ENCODE measurements at places on chromosomes 4 and X.

GRCh38 chrX:138745196-138745595 is 33.7 kb upstream of the FGF13 start:
- peak; percentile 6 for DNase-seq

DNA sequence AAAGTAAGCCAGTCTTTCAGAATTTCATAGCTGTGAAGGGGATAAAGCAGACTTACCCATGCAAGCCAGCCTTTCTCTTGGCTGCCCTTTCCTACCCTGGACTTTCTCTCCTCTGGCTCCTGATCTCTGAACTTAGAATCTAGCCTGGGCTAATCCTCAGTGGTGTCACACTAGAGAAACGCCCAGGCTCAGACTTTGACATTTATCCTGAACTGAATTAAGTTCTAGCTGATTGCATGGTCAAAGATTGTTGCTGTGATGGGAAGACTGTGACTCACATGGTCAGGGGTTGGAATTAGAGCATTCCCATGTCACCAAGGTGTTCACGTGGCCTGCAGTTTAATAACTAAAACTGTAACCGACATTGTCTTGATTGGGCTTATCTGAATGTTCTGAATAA is 469.5 kb upstream of the FAT1 start:
- DNase-seq = no peak

DNA sequence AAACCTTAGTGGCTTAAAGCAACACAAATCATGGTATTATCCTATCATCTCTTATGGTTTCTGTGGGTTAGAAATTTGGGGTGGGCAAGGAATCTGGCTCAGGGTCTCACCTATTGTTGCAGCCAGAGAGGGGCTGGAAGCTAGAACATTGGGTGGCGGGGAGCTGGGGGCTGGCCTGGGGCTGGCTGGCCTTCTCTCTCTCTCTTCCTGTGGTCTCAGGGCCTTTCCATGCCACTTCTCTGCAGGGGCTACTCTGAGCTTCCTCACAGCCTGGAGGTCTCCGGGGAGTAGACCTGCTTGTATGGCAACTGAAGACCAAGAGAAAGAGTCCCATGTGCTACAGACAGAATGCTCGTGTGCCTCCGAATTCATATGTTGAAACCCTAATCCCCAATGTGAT is 10.7 kb upstream of the XPNPEP2 start:
- DNase-seq = no peak

GRCh38 chr4:121462660-121463261 is 81.9 kb upstream of the QRFPR start:
- peak; percentile 23 for DNase-seq

GRCh38 chrX:145821291-145821897 is 3.8 kb downstream of the SLITRK2 start:
- DNase-seq = no peak

GRCh38 chr4:121951521-121952110 is at the start of gene TRPC3:
TSS of gene TRPC3 (minus strand) at chr4:121952060. CDS start at chr4:121951680, 380 bp downstream.
- peak; percentile 66 for DNase-seq

DNA sequence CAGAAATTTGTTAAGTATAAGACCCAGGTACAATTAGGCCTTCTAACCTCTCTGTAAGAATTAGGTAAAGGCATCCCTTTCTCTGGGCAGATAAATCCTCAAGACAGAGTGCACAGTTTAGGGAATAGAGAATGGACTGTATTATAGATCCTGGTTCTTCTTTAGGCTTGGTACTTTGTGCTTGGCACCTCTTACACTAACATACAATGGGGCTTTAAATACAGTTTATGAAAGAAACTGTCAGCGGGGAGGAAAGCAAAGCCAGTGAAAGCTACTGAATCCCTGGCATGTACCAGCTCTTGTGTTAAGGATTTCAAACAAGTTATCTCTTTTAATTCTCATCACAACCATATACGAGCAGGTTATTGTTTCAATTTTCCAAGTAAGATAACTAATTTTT is 1350.0 kb downstream of the ADGRL3 start:
- no peak for DNase-seq

DNA sequence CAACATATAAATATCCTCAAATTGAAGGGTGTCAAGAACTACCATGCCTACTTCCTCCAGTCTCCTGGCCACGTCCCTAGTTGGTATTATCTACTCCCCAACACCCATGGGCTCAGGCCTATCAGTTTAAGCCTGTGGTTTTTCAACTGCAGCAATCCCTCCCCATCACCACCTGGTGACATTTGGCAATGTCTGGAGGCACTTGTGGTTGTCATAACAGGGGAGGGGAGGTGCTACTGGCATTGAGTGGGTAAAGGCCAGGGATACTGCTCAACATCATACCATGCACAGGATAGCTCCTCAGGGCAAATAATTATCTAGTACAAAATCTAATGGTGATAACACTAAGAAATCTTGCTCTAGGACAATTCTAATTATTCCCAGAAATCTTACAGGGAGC is 95.3 kb downstream of the COMMD8 start:
- DNase-seq = no peak

GRCh38 chr4:107989162-107989536 is 540 bp upstream of the HADH start:
- DNase-seq = no peak

DNA sequence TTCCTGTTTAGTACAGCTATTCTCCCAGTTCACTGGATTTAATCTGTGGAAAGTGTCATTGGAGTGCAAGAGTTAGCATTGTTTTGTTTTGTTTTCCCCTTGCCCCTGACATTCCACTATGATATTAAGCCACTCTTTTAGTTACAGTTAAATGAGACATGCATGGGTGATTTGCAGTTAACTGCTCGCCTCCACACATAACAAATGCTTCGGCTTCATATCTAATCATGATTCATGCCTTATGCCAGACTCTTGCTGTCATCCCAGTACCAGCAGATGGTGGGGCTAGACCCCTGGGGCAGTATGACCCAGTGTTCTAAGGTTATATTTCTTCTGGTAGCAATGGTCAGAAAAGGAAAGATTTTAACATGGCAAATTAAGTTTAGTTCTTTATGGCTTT is 80.1 kb downstream of the RAP1GDS1 start:
- no peak for DNase-seq

DNA sequence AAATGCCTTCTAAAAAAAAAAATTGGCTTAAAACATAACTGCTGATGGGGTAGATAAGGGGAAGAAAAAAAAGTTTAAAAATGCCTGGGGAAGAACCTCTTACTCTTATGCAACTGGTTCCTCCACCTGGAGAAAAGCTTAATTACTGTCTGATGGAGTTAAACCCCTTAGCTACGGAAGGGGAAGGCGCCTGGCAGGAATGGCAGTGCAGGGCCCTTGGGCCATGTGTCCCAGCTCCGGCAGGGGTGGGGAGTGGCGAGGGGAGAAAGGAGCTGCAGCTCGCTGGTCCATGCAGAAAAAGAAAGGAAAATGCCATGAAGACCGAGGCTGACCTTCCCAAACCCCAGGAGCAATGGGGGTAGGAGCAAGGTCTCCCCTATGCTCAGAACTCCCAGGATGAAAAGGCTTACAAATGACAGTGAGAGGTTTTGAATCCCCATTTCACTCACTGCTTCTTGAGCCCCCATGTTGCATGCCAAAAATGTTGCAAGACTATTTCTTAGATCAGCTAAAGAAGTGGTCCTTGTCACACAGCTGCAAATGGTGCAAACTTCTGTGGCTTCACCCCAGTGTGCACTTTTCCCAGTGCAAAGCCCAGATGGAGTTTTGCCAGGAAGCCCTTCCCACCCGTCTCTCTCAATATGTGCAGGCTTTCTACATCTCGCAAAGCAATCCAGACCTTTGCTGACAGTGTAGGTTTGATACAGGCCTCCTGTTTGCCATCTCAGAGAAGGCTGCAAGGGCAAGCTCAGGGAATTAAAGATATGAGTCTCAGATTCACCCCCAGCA is 204.8 kb upstream of the CT83 start:
- no peak for DNase-seq

DNA sequence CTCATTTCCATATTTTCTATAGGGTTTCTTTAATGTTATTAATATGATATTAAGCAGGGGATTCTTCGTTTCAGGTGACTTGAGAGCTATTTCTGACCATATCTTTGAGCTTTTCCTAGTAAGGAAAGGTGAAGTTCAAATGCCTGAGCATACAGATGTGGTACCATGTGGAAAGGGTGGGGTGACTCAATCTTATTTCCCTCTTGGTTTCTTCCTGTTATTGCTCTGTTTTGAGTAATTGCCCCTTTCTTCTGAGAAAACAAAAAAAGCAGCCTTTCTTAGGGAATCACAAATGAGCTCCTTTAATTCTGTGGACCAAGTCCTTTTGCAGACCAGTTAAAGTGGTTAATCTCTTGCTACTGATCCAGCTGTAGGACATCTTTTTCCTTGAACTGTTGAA is 41.0 kb upstream of the AGA start:
- no peak for DNase-seq

GRCh38 chrX:30910124-30910860 is 21.2 kb upstream of the TAB3 start:
- no peak for DNase-seq

- DNase-seq = no peak
Observed at GRCh38 chrX:154452823-154453222, 5.3 kb upstream of the PLXNA3 start.

GRCh38 chr4:121380776-121381462 is at the start of gene QRFPR:
TSS of gene QRFPR (minus strand) at chr4:121381018. CDS start at chr4:121380647, 371 bp downstream.
- DNase-seq = peak; percentile 20

DNA sequence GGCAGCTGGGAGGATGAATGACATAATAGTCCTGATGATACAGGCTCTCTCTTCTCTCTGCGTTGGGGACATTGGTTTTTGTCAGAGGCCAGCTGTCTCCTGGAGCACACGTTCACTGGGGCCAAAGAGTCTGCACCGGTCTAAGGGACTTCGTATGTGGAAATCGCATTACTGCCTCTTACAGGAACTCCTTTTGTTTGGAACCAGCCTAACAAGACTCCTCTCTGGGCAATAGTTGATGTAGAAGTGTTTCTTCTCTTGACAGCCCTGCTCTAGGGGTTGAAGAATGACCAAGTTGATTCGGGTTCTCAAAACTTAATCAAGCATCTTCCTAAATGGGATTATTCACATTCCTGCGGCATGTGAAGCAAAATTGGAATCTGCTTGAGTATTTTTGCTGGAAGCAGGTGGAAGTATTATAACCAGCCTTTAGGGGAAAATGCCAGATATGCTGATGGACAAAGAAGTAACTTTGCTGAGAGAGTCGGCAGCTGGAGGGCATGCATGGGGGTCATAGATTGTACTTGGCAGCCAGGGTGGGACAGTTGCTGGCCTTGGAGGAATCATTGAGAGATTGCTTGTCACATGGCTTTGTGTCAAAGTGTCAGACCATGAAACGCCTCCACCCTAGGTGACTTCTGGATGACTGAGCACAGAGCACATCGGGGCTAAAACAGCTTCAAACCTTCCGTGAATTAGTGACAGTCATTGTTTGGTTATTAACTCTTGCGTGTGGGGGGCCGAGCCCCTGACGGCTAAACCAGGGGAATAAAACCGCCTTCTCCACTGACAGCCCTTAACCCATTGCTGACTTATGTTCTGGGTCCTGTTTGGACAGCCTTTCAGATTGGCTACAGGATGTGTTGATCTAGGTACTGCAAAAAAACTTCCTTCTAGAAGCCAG is 34.4 kb upstream of the SLC34A2 start:
- no peak for DNase-seq

DNA sequence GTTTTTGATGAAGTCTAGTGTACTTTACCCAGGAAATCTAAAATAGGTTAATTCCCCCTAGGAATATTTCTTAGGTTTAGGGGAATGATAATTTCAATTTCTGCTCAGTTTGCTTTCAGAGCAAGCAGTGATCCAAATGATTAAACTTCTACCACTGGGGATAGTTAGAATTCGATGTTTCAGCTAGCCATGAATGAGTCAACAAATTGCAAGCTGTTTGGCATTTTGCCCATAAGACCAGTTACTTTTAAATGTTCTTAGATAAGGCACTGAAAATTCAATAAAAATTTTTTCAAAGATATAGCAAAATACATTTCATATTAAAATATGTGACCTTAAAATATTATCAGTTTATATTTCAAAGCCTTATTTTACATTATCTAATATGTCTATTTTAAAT is 993.6 kb downstream of the ARAP2 start:
- no peak for DNase-seq

DNA sequence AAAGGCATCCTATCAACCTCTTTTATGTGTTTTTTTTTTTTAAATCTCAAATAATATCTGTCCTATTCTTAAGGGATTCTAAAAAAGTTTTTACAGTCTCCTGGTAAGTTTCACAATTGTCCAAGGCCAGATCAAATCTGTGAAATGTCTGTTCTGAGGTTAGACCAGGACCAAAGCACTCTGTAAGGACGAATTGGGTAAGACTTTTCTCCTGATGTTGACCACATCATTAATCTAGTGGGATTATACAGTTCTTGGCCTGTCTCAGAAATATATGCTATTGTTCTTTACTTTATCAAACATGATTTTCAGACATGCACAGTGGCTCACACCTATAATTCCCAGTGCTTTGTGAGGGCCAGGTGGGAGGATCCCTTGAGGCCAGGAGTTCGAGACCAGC is 45.8 kb upstream of the TMEM131L start:
- no peak for DNase-seq

DNA sequence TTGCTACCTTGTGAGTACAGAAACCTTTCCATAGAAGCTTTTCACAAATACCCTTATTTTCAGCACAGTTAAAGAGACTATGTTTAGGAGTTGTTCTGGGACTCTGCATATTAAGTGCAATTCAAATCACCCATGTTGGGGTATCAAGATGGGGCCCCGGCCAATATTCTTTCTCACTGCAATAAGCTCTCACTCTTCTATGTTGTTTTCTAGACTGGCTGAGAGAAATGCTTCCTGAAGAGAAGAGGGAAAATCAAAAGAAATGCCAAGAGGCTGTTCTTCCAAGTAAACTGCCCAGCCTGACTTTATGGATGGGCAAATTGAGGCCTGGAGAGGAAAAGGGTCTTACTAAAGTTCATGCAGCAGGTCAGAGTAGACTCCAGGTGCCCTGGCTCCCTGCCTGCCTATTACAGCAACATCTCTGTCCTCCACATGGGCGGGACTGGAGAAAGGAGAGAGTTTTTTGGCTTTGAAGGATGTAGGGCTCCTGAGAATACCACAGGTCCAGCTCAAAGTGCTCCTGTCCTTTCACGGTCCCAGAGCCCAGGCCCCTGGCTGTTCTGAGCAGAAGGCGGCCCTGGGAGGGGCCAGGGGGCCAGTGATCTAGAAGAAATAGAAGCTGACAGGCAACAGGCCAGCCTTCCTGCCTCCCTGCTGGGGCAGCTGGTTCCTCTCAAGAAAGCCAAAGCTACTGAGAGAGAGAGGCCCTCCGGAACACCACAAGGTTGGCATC is 745 bp upstream of the IQSEC2 start:
- DNase-seq = no peak

- no peak for DNase-seq
Observed at GRCh38 chr4:137923494-137923893, 318.7 kb downstream of the SLC7A11 start.

GRCh38 chr4:151167561-151167960 is 68.1 kb downstream of the RPS3A start:
- no peak for DNase-seq

- DNase-seq = no peak
Observed at GRCh38 chr4:36067116-36067515, 177.2 kb downstream of the ARAP2 start.

- DNase-seq = peak; percentile 69
Observed at GRCh38 chrX:129984111-129984958, 1.9 kb downstream of the BCORL1 start.

DNA sequence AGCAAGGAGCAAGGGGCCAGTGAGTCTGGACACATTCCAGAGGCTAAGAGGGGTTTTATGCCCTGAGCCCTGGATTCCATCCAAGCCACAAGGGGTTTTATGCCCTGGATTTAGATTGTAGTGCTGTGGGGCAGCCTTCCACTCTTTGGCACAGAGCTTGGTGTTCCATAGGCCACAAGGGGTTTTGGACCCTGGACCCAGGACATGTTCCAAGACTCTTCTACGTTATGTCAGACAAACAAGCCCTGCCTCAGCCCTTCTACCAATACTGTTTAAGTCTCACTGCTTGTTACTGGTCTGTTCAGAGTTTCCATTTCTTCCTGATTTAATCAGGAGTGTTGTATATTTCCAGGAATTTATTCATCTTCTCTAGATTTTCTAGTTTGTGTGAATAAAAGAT is 12.8 kb upstream of the SCARB2 start:
- no peak for DNase-seq
